ENCODE measurements at places on chromosomes 11 and 22.

DNA sequence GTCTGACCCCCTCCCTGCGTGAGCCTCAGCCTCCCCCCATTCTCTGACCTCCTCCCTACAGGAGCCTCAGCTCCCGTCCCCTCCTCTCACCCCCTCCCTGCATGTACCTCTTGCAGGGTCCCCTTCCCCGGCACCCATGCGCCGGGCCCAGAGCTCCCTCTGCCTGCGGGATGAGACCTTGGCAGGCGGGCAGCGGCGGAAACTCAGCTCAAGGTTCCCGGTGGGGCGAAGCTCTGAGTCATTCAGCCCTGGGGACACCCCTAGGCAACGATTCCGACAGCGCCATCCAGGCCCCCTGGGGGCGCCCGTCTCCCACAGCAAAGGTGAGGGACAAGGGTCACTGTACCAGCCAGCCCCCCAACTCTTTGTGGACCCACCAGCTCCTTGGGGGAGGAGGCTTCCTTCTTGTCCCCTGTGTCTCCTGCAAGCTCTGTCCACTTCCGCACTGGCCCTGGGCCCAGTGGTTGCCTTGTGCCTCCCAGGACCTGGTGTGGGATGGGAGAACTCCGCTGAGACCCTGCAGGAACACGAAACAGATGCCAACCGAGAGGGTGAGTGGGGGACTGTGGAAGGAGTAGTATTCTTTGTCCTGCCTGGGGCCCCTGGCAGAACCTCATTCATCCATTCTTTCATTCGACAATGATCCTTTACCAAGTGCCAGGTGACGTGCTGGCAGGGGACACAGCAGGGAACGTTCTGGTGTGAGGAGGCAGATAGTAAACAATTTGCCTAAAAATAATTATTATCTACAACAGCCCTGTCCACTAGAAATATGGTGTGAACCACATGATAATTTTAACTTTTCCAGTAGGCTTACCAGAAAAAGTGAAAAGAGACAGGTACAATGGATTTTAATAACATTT, 3.7 kb upstream of the RPS6KA4 start:
- peak; percentile 84 for DNase-seq

GRCh38 chr22:49779853-49780697, 47.6 kb downstream of the BRD1 start:
- DNase-seq = no peak

- no peak for DNase-seq
Observed at GRCh38 chr11:69950120-69950519, 128.0 kb upstream of the ANO1 start.

- no peak for DNase-seq
Observed at GRCh38 chr22:45428391-45429385, 15.2 kb downstream of the RIBC2 start.

DNA sequence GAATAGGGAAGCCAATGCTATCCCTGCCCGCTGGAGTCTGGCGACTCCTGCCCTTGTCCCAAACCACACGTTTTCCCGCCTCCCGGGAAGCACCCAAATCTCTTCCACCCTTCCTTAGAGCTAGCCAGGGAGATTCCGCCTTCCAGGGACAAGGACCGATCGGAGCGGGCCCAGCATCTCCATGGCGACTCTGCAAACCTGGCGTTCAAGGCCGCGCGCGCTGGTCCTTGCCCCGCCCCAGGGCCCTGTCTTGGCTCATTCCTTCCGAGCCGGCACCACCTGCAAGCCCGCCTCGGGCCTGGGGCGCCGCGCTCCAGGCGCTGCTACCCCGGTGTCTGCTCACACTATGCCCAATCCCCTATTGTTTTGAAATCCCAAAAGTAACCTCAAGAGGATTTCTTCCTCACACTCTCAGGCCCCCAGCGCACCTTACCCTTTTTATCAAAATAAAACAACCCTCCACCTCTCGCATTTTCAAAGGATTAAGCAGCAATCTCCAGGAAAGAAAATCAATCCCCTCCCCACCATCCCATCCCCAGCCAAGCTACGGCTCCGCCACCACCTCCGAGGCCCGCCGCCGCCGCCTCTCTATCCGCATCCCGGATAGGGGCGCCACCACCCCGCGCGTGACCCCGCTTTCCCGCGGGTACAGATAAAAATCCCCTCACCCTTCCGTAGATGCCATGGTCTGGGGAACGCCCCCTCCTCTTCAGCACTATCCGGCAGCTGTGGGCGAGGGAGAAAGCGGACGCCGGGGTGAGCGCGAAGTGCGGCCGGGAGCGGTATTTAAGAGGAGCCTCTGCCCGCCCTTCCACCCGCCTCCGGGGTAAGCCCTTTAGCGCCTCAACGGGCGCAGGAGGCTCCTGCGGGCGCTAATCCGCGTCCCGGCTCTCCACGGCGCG, 825 bp downstream of the SLC1A2 start:
- no peak for DNase-seq

GRCh38 chr11:130511765-130512164, 63.3 kb downstream of the ADAMTS15 start:
- no peak for DNase-seq

- no peak for DNase-seq
Observed at GRCh38 chr11:81487109-81487508, 1246.6 kb downstream of the FAM181B start.

- no peak for DNase-seq
Observed at GRCh38 chr22:36253523-36254490, 874 bp downstream of the APOL1 start.

DNA sequence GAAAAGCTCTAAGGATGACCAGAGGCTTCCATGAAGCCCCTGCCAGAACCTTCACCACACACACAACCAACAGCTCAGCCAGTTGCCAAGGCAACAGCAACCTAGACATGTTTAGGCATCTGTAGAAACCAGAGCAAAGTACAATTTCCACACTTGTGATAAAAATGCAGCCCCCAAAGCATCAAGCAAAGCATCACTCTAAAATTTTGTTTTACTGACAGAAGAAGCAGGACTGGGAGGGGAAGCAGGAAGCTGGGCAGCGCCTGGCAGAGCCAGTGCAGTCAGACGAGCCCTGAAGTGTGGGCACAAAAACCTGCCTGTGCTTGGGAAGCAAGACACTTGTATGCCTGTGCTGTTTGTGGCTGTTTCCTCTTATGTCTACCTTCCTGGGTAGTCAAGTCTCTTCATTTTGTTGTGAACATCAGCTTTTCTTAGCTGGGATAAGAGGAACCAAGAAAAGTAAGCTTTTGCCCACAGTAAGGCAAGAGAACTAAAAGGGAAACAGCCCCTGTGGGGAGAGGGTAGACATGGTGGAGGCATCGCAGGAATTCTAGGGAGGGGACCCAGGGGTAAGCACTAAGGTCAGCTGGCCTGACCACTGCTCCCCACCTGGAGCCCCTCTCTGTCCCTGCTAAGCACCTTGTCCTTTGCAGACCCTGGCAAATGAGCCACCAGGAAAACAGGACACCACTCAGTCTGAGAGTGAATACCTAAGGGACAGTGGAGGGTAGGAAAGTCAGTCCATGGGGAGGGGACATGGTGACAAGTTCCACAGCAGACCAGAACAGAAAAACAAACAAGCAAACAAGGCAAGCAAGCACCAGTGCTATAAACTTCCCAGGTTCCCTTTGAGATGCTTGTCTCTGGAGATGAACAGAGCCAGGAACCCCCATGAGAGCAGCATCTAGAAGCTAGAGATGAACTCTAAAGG, 13.4 kb downstream of the PACSIN2 start:
- DNase-seq = no peak

GRCh38 chr22:49993649-49994360, 18.8 kb downstream of the IL17REL start:
- no peak for DNase-seq

DNA sequence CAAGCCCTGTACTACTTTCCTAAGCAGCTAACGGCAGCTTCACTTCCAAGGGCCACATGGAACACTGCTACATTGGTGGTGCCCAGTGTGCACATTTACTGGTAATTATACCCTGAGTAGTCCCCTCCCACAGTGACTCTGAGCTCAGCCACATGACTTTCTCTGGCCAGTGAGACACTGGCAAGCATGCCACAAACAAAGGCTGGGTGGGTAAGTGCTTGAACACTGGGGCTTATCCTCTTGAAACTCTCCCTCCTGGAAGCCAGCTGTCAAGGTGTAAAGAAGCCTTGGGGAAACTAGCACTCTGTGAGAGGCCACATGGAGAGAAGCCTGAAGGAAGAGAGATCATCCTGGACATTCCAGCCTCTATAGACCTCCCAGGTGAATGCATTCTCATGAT, 54.4 kb upstream of the DRD2 start:
- no peak for DNase-seq

GRCh38 chr11:120896687-120897086, 127.2 kb upstream of the TBCEL start:
- DNase-seq = no peak

GRCh38 chr22:38315823-38316363, 1.3 kb downstream of the CSNK1E start:
- no peak for DNase-seq

GRCh38 chr11:47109051-47109726, 67.5 kb downstream of the ARFGAP2 start:
- no peak for DNase-seq

DNA sequence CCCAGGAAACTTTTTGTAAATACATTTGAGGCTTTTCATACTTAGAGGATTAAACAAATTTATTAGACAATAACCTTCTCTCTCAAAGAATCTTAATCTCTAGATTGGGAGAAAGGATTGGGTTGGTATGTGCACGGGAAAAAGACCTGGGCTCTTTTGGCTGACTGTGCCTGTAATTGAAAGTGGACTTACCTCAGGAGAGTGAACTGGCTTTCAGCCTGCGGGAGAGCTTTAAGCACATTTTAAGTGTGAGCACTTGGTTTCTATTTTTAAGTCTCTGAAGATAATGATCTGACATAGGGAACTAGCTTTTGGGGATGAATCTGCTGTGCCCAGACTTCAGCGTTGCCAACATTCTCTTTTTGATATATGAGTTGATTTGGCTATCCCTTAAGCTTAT, 35.8 kb downstream of the UVRAG start:
- DNase-seq = no peak

DNA sequence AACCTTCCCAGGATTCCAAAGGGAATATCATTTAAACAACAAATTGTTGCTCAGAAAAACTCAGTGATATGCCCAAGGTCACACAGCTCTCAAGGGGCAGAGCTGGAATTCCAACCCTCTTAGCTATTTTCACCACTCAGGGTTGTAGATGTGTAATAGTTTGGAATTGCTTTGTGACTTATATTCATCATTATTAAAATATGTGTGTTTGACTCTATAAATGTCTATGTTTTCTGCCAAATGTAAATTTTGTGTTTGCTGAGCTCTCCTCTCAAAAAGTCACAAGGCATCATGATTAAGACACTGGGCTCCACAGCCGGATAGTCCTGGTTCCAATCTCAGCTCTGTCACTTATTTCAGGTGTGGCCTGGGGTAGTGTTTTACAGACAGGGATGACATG, 407.3 kb downstream of the TMEM135 start:
- no peak for DNase-seq

Measured in T1000 (cell line).